Stimulated activated CD8-positive, alpha-beta memory T cell treated with anti-CD3 and anti-CD28 coated beads, Interleukin-7, amount 100 ng/mL, for 48 hours (primary cell): ENCODE measurements at places on chromosomes 1 and 21.

DNA sequence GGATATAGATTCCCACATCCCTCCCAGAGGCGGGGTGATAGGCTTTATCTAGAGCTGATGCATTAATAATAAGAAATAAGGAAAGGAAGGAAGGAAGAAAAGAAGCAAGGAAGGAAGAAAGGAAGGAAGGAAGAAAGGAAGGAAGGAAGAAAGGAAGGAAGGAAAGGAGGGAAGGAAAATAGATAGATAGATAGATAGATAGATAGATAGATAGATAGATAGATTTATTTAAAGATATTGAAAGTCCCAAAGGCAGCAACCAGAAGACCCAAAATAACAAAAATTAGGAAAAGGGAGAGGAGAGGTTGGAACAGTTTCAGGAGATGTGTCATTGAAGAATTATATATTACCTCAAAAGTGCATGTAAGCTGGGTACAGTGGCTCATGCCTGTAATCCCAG is 12.2 kb upstream of the SLC26A9 start:
- no peak for DNase-seq

DNA sequence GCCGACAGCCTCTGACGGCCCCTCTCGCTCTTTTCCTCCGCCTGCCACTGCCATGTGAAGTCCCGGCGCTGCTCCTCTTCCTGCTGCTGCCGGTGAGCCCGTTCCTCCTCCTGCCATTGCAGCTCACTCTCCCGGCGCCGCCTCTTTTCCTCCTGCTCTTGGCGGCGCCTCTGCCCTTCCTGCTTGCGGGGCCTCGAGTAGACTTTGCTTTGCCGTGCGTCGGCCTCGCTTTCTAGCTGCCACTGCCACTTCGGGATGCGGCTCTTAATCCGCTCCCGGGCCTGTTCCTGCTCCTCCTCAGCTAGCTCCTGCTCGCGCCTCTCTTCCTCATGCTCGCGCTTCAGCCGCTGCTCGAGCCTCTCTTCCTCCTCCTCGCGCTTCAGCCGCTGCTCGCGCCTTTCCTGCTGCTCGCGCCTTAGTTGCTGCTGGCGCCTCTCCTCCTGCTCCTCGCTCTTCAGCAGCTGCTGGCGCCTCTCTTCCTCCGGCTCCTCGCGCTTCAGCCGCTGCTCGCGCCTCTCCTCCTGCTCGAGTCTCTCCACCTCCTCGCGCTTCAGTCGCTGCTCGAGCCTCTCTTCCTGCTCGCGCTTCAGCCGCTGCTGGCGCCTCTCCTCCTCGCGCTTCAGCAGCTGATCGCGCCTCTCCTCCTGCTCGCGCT is 4.3 kb downstream of the TCHH start:
- no peak for DNase-seq

DNA sequence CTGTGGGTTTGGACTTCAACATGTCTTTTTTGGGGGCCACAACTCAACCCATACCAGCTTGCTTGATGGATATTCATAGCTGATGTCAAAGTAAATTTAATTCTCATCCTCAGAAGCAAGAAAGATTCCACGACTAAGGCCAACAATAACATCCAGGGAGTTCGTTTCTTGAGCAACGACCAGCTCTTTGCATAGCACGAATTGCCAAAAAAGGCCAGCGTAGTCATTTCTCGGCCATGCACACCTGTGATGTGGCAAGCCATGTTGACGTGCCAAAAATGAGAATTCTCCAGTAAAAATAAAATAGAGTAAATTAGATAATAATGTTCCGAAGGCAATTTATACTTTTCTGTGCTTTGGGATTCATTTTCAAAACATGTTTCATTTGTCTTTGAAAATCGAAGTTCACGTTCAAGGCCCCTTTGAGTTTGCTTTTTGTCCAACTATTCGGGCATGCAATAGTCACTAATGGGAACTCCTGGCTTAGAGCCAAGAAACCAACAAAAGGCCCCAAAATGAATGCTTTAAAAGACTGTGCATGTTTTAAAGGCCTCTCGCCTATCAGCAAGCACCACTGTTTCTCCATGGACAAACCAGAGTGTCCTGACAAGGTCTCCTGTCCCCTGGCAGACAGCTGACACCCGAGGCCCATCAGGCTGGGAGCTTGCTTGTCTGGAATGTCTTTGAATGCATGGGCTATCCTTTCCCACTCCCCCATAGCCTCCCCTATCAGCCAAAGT is 14.4 kb upstream of the IGSF5 start:
- DNase-seq: no peak

GRCh38 chr1:94284476-94284875 is 47.1 kb upstream of the ARHGAP29 start:
- DNase-seq: no peak

GRCh38 chr1:89692601-89693521 is 59.9 kb downstream of the LRRC8C start:
- DNase-seq: no peak

GRCh38 chr1:246771366-246771765 is 47.2 kb downstream of the SCCPDH start:
- DNase-seq: no peak

GRCh38 chr1:41390166-41390565 is 28.9 kb downstream of the FOXO6 start:
- DNase-seq: no peak

GRCh38 chr1:225469051-225469450 is 41.2 kb upstream of the LBR start:
- no peak for DNase-seq
